Tongue (tissue), 3 donors: ENCODE measurements at places on chromosomes 12 and 14. TPM values are rescaled to one million over a fixed set of nuclear protein-coding genes. Genes with fewer than 3 reads are reported as not detected.

DNA sequence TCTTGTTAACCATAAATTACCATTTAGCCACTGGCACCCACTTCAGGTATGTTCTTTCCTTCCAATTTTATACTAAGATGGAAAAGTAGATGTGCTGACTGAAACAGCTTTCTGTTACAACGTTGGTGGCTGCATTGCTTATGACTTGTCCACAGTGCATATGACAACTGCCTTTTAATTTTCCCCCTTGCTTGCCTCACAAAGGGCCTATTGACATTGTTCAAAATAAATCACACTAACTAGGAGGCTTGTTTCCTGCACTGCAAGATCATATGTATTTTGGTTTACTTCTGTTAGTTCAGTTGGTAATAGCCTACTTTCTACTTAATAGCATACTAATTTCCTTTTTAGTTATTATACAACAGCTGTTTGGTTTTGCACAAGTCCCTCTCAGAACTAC lies 55.4 kb downstream of the SCAF11 start:
- DNase-seq: no peak

DNA sequence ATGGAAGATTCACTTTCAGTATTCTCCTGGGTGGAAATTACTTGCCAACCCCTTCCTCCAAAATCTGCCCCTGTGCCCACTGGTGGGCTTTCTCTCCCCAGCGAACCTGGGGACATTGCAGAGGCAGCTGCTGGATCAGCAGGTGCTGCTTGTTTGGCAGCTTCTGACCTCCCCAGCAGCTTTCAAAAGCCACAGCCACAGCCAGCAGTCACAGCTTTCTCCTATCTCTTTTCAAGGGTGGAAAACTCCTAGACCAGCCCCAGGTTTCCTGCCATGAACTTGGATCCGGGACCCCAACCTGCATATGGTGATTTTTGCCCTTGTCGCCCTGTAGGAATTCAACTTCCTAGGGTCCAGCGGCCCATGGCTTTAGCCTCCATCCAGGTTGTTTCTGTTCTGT lies 330.8 kb downstream of the ADAMTS20 start:
- DNase-seq: no peak

DNA sequence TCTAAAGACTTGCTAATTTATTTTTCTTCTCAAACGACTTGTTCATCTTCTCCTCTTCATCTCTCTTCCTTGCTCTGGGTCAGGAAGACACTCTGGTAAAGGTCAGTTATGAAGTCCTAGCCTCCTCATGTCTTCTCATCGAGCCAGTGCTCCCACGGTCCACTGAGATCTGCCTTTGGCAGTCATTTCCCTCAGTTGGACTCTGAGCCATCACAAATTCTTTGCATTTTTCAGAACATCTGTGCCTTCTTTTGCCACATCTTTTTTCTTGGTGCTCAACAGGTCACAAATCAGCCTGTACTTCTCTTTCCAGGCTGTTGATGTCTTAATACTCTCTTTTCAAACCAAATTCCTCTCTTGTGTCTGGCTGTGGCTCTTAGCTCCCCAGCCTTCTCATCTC lies 49.7 kb downstream of the IGF1 start:
- DNase-seq: no peak

DNA sequence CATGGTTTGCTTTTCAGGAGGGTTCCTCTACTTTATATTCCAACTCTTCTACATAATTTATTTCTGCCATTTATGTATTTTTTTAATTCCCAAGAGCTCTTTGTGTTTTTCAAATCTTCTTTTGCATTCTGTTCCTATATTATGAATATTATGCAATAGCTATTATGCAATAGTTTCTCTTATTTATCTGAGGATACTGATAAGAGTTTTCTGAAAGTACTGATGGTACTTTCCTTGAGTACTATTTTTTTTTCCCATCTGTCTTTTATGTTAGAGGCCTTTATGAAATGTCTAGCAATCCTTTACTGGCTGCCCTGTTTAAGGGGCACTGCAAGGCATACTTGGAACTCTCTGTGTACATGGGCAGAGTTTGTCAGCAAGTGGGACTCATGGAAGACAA lies 93.4 kb downstream of the SLC41A2 start:
- DNase-seq: no peak

DNA sequence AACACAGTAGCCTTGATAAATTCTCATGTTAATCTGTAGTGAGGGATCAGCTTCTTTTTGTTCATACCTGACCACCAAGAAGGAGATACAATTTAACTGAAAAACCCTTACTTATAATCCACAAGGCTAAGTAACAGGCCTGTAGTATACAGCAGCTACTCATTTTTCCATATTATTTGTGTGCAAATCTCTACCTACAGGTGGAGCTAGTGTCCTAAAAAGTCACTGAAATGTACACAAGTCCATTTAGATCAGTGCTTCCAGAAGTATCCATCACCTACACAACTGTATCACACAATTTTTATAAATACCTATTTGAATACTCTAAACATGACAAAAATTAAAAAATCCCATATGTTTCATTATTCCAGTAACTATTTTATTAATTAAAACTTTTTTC lies 173.2 kb downstream of the SLC35F4 start:
- peak; percentile 24 for DNase-seq

The SLC25A21 gene
- 1.3 TPM for total RNA-seq

The RHEBL1 gene
- total RNA-seq: 0.31 TPM

The CATSPERB gene
- total RNA-seq: 5.7 TPM

The USP44 gene
- total RNA-seq: 0.31 TPM
